ENCODE measurements at places on chromosomes 3 and 15. TPM values are rescaled to one million over a fixed set of nuclear protein-coding genes. Genes with fewer than 3 reads are reported as not detected.

DNA sequence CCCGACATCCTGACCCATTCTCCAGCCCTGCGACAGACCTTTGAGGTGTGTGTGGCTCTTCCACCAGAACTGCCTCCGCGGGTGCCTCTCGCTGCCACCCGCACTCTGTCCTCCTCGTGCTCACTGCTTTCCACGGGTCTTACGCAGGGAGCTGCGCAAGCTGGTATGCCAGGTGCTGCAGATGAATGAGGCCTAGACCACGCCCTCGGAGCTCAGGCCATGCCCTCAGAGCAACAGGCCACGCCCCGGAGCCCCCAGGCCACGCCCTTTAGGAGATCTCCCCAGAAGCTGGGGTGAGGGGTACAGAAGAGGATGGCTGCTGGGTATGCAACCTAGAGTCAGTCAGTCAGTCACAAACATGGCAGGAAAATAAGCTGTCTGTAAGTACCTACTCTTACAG is 300.3 kb downstream of the GABRG3 start:
- DNase-seq: no peak

OCA2 gene
- 41.2 TPM for total RNA-seq

NMNAT3 gene
- total RNA-seq: 15.6 TPM

DNA sequence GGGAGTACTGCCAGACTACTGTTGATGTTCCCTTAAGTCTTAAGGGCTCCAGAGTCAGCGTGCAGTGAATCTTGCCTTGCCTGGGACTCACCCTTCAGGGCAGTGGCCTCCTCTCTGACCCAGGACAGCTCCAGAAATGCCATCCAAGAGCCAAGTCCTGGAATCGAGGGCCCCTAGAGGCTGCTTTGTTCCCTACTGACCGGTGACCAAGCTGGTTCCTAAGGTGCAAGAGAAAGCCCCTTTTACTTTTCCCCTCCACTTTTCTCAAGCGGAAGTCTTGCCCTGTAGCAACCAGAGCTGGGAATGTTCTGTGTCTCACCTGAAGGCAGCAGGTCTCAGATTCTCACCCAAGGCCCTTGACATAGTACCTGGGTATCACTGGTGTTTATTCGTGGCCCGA is 238.0 kb downstream of the DOCK3 start:
- DNase-seq: no peak

DISP2 gene
- total RNA-seq: 1.2 TPM

- DNase-seq: no peak
These were observed 18.6 kb downstream of the IQSEC1 start for GRCh38 chr3:13054341-13055285.
